ENCODE measurements at places on chromosomes 11 and 22.

DNA sequence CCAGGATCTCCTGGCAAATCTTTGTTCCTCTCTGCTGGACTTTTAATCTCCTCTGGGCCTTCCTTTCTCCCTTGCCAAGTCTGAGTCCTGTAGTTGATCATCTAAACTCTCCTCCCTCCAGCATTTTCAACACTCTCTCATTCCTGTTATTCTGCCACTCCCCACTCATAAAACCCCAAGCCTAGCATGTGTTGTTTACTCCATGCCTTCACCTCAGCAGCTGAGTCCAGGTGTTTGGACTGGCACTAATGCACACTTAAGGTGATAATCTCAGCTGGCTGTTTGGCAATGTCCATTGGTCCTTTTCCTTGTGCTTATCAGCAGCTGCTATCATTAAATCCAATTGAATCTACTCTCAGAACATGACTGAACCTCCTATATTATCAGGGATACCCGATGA, 876.8 kb upstream of the TENM4 start:
- H3K4me3 ChIP-seq = no peak overlapping the region
- H3K27me3 ChIP-seq = no peaks in the 10 kb centered on the region
- H3K27ac ChIP-seq = no peak overlapping the region
- H3K4me1 ChIP-seq = no peaks in the 10 kb centered on the region

- H3K27me3 ChIP-seq = no peaks in the 10 kb centered on the region
- DNase-seq = no peak
- H3K36me3 ChIP-seq = no peaks in the 10 kb centered on the region
- no peak overlapping the region for H3K4me3 ChIP-seq
- H3K27ac ChIP-seq = no peak overlapping the region
These were observed 9.9 kb downstream of the LSP1 start for GRCh38 chr11:1862588-1863351.

- no peaks in the 10 kb centered on the region for H3K36me3 ChIP-seq
- no peak overlapping the region for H3K27ac ChIP-seq
- H3K27me3 ChIP-seq = peaks cover 8% of the 10 kb centered on the region
- DNase-seq = no peak
- H3K4me1 ChIP-seq = no peaks in the 10 kb centered on the region
- no peak overlapping the region for H3K4me3 ChIP-seq
These were observed 43.8 kb downstream of the CHRDL2 start for GRCh38 chr11:74687237-74688023.

DNA sequence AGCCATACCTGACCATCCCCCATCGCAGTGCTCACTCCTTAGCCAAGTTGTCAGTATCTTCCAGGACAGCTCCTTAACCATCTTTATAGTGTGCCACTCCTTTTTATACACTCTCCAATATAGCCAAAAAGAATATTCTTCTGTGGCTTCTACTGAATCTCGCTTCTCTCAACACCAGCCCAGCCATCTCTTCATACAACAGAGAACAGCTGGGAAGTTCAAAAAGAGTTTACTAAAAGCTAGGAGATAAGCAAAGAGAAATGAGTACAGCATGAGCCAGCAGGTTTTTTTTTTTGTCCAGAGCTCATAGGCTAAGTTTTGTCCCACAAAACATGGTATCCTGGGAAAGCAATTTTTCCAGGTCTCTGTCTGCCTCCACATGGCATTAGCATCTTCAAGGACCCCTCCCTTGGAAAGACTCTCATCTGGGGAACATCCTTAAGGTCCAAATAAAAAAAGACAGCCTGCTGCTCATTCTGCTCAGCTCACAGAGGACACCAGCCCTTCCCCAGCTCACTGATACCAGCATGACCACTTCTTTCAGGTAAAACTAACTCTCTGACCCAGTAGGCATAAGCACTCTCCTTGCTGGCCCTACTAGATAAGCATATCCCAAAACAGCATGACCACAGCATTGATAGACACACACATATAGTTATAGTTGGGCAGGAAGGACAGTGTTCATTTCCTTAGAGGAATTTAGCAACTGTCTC, 48.8 kb upstream of the YWHAH start:
- H3K36me3 ChIP-seq = no peaks in the 10 kb centered on the region
- no peaks in the 10 kb centered on the region for H3K27me3 ChIP-seq
- H3K4me3 ChIP-seq = no peak overlapping the region
- no peaks in the 10 kb centered on the region for H3K4me1 ChIP-seq
- no peak overlapping the region for H3K27ac ChIP-seq

DNA sequence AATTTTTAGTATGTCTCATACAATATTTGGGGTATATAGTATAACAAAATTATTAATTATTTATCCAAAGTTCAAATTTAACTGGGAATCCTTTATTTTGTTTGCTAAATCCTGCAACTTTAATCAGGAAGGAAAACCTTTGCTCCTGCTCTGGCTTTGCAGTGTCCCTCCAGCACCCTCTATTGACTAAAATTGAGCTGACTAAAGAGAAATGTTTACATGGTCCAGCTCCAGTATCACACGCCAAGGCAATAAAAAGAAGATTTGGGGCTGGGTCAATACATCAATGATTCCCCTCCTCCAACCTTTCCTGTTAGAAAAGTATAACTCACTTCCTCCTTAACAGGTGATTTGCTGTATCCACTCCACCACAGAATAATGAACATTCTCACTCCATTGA, 153.0 kb upstream of the LRRC4C start:
- H3K36me3 ChIP-seq = no peaks in the 10 kb centered on the region
- no peak for DNase-seq
- no peaks in the 10 kb centered on the region for H3K4me1 ChIP-seq
- H3K27ac ChIP-seq = no peak overlapping the region

DNA sequence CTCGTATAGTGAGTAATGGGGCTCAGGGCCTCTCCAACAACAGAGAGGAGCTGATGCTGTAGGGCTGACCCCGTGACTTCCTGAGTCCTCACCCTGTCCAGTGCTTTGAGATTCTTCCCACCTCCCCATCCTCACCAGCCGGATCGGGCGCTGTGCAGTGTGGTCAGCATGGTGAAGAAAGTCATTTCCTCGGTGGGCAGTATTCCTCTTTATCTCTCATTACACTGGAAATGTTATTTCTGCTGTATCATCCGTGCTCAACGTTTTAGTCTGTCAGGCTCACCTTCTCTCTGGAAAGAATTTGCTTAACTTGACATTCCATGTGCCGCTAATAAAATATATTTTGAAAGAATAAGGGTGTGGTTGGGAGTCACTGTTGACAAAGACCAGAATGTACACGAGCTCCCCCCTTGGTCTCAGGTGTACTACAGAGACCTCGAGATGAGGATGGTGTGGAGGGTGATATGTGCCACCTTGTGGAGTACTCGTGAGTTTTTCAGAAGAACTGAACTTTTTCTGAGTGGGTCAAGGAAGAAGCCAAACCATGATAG, 25.7 kb upstream of the SCGB1A1 start:
- DNase-seq = no peak
- H3K36me3 ChIP-seq = no peaks in the 10 kb centered on the region
- H3K27me3 ChIP-seq = no peaks in the 10 kb centered on the region
- no peak overlapping the region for H3K27ac ChIP-seq

GRCh38 chr22:29855611-29856181, 17.6 kb upstream of the ASCC2 start:
- no peak overlapping the region for H3K4me3 ChIP-seq
- no peak for DNase-seq
- no peaks in the 10 kb centered on the region for H3K36me3 ChIP-seq
- no peak overlapping the region for H3K27ac ChIP-seq

DNA sequence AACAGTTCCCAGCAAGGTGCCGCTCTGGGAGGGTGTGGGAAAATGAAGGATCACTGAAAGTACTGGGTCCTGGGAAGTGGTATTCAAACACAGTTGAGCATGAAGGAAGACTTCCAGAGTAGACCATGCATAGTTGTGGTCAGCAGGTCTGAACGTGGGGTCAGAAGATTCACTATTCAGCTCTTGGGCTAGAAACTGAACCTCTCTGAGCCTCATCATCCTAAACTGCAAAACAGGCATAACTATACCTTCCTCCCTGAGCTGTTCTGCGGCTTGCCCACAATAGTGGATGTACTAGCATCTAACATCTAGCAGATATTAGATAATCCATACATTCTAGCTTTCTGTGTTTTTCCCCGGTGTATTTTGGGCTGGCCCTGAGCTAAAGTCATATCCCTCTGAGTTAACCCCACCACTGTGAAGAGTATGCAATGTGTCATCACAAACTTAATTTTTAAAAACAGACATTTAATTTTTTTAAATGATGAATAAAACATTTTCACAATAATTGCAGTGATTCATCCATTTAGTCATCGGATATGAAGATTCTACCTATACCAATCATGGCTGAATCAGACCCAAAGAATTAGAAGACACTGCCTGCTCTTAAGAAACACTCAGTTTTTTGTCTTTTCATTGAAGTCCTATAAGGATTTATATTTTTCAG, 179.1 kb downstream of the BLID start:
- no peaks in the 10 kb centered on the region for H3K36me3 ChIP-seq
- no peak overlapping the region for H3K27ac ChIP-seq
- no peak for DNase-seq

- no peak for DNase-seq
- H3K27me3 ChIP-seq = no peaks in the 10 kb centered on the region
- H3K36me3 ChIP-seq = no peaks in the 10 kb centered on the region
- peak overlapping the region; percentile 100 for H3K27ac ChIP-seq
These were observed 24.1 kb downstream of the PTPRJ start for GRCh38 chr11:48004456-48004855.

GRCh38 chr11:82701847-82702520, 31.7 kb downstream of the FAM181B start:
- H3K27me3 ChIP-seq = peaks cover 2% of the 10 kb centered on the region
- no peak overlapping the region for H3K27ac ChIP-seq
- no peaks in the 10 kb centered on the region for H3K4me1 ChIP-seq
- DNase-seq = no peak

DNA sequence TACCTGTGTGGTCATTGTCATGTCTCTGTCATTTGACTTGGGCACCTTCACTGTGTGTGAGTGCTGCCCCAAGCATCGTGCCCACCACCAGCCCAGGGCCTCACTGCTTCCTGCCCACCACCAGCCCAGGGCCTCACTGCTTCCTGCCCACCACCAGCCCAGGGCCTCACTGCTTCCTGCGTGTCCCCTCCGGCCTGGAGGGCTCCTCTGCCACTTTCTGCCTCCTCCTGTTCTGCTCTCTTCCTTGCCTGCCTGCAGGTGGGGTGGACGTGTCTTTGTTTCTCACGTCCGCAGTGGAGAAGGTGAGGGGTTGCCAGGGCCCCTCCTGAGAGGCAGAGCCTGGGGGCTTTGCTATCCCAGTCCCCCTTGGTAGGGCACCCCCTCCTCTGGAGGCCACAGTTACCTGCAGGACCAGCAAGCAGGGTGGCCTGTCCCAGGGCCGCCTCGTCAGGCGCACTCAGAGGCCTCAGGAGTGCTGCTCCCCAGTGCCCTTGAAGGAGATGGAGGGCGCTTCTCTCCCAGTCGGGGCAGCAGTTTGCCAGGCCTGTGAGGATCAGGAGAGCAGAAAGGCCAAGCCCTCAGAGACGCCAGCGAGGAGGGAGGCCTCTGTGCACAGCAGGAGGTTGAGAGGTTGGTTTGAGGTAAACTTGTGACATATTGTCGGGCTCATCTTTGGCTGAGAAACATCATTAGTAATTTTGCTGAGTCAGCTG, 290.7 kb downstream of the TBC1D22A start:
- no peaks in the 10 kb centered on the region for H3K27me3 ChIP-seq
- H3K27ac ChIP-seq = peak overlapping the region; percentile 82
- H3K36me3 ChIP-seq = no peaks in the 10 kb centered on the region
- no peak overlapping the region for H3K4me3 ChIP-seq

DNA sequence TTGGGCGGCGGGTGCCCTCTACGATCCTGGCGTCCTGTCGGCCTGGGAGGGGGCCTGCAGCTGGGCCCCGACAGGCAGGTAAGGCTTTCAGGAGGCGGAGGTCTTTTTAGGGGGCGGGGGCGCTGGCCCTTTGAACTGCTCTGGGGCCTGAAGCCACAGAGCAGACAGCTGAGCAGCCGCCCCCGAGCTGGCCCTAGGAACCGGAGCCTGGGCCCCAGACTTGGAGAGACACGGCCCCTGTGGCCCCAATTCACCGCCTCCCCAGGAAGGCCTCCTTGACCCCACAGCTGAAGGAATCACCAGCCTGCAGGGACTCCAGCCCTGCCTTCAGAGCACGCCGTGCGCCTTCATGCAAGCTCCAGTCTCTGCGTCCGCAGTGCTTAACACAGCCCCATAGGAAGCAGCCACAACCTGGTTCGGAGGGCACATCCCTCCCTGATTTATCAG, 618 bp upstream of the CERK start:
- peaks cover 40% of the 10 kb centered on the region for H3K4me1 ChIP-seq
- peak overlapping the region; percentile 75 for H3K4me3 ChIP-seq
- H3K27ac ChIP-seq = peak overlapping the region; percentile 59

DNA sequence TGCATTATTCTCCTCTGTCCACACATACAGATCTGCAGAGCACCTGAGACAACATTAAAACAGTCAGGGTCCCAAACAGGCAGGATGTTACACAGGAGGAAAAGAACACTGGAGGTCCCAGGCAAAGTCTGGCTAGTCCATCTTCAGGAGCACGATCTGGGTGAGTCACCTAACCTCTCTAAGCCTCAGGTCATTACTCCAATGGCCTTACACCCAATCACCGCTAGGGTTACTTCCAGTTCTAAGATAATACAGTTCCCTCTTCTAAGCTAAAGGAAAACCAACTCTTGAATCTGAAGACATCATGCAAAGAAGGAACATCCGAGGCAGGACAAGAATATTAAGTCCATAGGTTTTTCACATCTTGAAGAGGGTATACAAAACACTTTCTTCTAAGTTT, 24.5 kb downstream of the ASCC2 start:
- H3K27me3 ChIP-seq = no peaks in the 10 kb centered on the region
- H3K36me3 ChIP-seq = peaks cover 33% of the 10 kb centered on the region
- DNase-seq = no peak
- no peaks in the 10 kb centered on the region for H3K4me1 ChIP-seq

DNA sequence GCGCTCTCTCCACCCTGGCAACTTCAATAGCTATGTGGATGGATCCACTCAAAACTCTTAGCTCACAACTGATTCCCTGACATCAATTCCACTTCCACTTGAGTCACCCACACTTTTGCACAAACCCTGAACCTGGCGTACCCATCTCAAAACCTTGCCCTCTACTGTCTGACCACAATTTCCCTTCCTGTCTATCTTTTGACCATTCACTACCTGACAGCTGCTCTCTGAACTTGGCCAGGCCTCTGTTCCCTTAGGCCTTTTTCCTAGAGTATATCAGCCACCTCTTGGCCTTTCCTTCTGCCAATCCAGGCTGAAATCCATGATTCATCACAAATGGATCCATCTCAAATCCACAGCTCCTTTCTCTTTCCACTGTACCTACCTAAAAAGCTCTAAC, 106.0 kb downstream of the RPL27A start:
- no peak overlapping the region for H3K4me3 ChIP-seq
- H3K36me3 ChIP-seq = no peaks in the 10 kb centered on the region
- DNase-seq = no peak
- H3K4me1 ChIP-seq = peaks cover 7% of the 10 kb centered on the region
- H3K27me3 ChIP-seq = peaks cover 3% of the 10 kb centered on the region
- H3K27ac ChIP-seq = no peak overlapping the region

DNA sequence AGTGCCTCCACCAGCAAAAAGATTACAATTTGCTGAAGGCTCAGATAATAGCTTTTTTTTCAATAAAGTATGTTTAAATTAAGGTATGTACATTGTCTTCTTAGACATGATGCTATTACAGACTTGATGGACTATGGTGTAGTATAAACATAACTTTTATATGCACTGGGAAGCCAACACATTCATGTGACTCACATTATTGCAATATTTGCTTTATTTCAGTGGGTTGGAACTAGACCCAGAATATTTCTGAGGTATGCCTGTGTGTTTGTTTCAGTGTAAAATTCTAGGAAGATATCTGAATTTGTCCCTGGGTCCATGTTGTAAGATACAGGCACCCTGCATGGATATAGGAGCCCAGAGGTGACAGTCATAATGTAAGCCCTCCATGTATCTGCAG, 120.0 kb upstream of the BDNF start:
- no peaks in the 10 kb centered on the region for H3K36me3 ChIP-seq
- H3K27me3 ChIP-seq = no peaks in the 10 kb centered on the region
- DNase-seq = no peak
- no peak overlapping the region for H3K4me3 ChIP-seq
- no peaks in the 10 kb centered on the region for H3K4me1 ChIP-seq

Data from natural killer cell treated with Interleukin-12 subunit alpha and Interleukin-12 subunit beta and Interleukin-15 and Interleukin-18, amount 100 ng/mL, for 72 hours (primary cell).